Occipital lobe (tissue), 3 donors: ENCODE measurements at places on chromosomes 6 and 20. TPM values are rescaled to one million over a fixed set of nuclear protein-coding genes. Genes with fewer than 3 reads are reported as not detected.

Gene PYGB
- total RNA-seq = 72.1 TPM

Gene PPP1R16B
- total RNA-seq = 12.9 TPM

Gene BHLHE23
- total RNA-seq = not detected

Gene SESN1
- 38.8 TPM for total RNA-seq

Gene AIF1
- total RNA-seq = 4.1 TPM

Gene AGPAT1
- 13.6 TPM for total RNA-seq

Gene HLA-DPA1
- total RNA-seq = 1.4 TPM

Gene SLC12A5
- total RNA-seq = 19.2 TPM

Gene TAGAP
- 1.4 TPM for total RNA-seq

Gene SEL1L2
- 0.62 TPM for total RNA-seq

Gene LY6G6F
- not detected for total RNA-seq

Gene FAM50B
- total RNA-seq = 20.6 TPM

Gene COL21A1
- total RNA-seq = 1.9 TPM

Gene CD109
- 1.6 TPM for total RNA-seq

Gene GJA1
- total RNA-seq = 87.7 TPM

Gene SLC17A9
- 0.16 TPM for total RNA-seq

Gene SNAI1
- total RNA-seq = not detected

Gene MYT1
- total RNA-seq = 5.9 TPM

Gene STMND1
- total RNA-seq = not detected

Gene SIRPA
- total RNA-seq = 3.9 TPM

Gene HAO1
- not detected for total RNA-seq

Gene JPH2
- 0.16 TPM for total RNA-seq

Gene PLAGL1
- total RNA-seq = 16.2 TPM

Gene PROKR2
- 40.4 TPM for total RNA-seq

Gene NHSL1
- total RNA-seq = 69.6 TPM

Gene IL17F
- not detected for total RNA-seq

Gene TFAP2A
- not detected for total RNA-seq

Gene MAS1
- total RNA-seq = not detected

Gene IMPG1
- total RNA-seq = not detected

Gene STX16
- total RNA-seq = 33.2 TPM

Gene GRIK2
- 82.7 TPM for total RNA-seq

Gene SIGLEC1
- total RNA-seq = 0.16 TPM

Gene ATP9A
- total RNA-seq = 260 TPM

Gene TXLNB
- total RNA-seq = 0.62 TPM

Gene GRM4
- total RNA-seq = 0.94 TPM

Gene C4A
- total RNA-seq = 8.6 TPM

Gene RIPPLY2
- total RNA-seq = 12.9 TPM

Gene KDM1B
- 47.4 TPM for total RNA-seq
